ENCODE measurements at places on chromosomes 2 and 18.

- DNase-seq = no peak
Measured at GRCh38 chr18:49690312-49690711, 123.0 kb downstream of the ACAA2 start.

DNA sequence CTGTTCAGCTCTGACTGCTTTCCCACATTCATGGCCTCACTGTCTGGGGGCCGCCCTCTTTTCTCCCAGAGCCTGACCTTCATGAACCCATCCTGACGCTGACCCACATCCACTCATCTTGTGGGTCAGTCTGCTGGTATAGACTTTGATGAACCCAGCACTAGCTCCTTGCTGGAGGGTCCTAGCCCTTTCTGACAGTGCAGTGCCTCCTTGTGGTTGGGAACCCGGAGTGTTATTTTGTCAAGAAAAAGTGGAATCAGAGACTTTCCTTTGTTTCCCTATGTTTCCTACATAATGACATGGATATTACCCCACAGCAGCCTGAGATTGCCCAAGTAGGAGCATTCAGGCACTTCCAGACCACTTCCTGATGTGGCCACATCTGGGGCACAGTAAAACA is 19.3 kb upstream of the OSR1 start:
- DNase-seq = no peak

- no peak for DNase-seq
Measured at GRCh38 chr2:231332872-231333500, 62.5 kb upstream of the B3GNT7 start.

- no peak for DNase-seq
Measured at GRCh38 chr2:130303169-130303568, 39.5 kb upstream of the IMP4 start.

DNA sequence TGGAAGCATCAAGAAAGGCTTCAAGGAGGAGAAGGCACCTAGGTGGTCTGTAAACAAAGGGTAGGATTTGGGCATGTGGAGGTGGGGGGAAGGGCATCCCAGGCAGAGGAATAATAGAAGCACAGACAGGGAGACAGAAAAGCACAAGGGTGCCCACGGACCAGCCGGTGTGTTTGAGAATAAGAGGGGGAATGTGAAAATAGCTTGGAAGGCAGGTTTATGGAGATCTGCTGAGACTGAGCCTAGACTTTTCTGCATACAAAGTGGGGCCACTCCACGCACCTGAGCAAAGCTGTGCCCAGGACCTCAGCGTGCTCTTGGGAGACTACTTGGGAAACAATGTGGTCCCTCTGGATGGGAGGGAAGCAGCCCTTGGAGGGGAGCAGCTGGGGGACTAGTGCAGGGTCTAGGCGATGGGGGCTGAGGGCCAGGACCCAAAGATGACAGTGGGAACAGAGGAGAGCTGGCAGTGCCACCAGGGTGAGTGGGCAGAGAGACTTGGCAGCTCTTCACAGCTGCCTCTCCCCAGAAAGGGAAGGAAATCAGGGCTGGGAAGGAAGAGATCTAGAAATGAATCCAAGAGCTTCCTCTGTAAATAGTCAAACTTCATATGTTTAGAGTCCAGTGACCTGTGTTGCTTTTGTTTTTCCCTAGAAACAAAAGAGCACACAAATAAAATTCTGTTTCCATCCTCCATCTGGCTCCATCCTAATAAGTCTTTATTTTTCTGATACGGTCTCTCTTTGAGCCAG is 110.7 kb upstream of the SMAD7 start:
- DNase-seq = no peak

DNA sequence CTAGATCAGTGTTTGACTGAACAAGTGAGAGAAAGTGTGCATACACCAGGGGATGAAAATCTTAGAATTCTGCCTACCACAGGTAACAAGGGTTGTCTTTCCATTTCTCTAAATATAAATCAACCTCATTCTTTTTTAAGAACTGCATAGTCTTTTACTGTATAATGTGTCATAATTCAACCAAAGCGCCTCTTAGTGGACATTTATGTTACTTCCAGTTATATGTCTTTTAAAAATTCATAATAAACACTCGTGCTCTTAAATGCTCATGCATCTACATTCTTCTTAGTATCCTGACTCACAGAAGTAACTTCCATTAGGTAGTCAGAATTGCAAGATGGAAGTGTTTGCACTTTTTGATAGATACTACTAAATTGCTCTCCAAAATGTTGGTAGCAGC is 76.2 kb downstream of the CHRNA1 start:
- no peak for DNase-seq

DNA sequence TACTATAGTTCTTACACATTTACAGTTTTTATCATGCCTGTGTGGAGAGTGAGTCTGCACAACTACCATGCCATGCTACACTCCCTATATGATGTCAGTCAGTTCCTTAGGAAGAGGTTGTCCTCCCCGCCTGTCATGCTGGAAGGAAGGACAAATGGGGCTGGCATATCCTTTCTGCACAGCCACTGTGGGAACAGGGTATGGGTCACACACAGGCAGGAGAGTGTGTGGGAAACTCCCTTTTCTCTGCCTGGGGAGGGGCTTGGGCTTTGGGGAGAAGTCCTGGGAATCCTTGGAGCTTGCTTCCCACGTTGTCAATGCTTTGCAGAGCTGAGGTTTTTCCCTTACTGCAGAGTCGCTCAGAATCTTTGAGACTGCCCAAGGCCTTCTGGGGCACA is 232.1 kb downstream of the PRKCE start:
- no peak for DNase-seq

- DNase-seq = no peak
Measured at GRCh38 chr2:238696786-238697185, 151.1 kb upstream of the TWIST2 start.

DNA sequence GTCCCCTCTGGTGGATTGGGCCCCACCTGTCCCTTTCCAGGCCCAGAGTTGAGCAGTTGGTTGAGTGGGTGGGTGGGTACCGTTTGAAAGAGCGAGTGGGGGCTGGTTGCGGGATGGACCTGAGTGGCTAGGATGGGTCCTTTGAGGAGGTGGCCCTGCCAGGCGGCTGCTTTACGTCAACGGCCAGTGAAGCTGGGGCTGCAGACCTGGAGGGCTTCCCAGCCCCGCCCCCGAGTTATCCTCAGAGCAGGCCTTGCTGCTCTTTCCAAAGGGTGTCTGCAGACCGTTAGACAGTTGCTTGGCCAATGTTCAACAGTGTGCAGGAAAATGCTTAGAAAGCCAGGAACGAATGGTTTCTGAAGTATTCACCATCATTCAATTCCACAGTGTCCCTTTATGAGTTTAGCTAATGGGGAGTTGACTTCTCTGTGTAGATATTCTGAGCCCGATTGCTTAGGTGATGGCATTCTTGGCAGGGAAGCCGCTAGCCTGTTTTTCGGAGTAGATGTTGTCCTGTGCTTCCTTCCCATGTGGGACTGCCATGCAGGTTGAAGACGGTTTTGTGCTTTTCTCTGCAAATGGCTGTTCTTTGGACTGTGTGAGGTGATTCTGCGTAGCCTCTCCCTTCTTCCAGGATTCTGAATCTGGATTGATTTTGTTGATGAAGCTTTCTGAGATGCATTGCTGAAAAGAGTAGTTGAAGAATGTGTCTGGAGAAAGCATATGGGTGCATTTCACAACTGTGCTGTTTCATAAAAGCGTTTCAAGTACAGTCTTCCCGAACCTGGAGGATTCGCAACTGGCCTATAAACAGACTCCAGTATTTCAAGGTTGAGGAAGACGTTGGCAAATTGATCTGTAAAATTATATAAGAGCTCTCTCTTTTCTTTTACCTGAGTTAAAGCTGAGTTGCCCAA is 45.8 kb downstream of the LDLRAD4 start:
- DNase-seq = no peak

- peak; percentile 23 for DNase-seq
Measured at GRCh38 chr2:66105066-66105753, 329.7 kb upstream of the MEIS1 start.

GRCh38 chr2:207200136-207200535 is 34.4 kb upstream of the KLF7 start:
- DNase-seq = peak; percentile 89

GRCh38 chr2:64617631-64618151 is 36.0 kb downstream of the SERTAD2 start:
- no peak for DNase-seq

- DNase-seq = peak; percentile 90
Measured at GRCh38 chr2:119723186-119723585, 36.5 kb upstream of the PTPN4 start.

GRCh38 chr2:186648130-186648529 is 45.7 kb upstream of the FAM171B start:
- no peak for DNase-seq

GRCh38 chr2:100013892-100014677 is 128.3 kb downstream of the AFF3 start:
- DNase-seq = no peak

DNA sequence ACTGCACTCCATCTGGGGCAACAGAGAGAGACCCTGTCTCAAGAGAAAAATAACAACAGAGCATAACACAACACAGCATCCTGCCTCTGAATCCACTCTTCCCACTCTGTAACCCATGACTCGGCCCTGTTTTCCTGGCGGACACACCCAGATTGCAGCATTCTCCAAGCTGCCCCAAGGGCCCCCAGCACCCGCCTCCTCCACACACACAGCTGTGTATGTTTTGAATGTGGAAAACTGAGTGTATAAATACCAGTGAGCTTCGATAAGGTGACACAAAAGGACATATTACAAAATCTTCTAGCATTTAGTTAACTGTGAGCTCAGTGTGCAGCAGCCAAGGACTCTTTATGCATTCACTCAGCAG is 13.0 kb downstream of the IMPA2 start:
- DNase-seq = no peak

DNA sequence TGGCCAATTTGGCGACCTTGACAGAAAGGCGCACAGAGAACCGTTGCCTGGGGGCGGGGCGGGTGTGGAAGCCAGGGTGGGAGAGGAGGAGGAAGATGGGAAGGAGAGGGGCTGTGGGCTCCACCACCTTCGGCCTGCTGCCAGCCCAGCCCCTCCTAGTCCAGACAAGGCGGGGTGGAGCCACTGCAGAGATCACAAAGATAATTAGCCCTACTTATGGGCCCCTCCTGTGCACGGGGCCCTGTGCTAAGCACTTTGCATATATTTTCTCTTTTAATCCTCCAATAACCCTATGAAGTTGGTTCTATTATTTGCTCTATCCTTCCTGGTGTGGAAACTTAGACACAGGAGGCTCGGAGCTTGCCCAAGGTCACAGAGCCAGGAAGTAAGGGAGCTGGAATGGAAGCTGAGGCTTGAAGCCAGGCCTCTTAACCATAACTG is 13.7 kb upstream of the ECEL1 start:
- DNase-seq = no peak

GRCh38 chr2:85899849-85900248 is 11.1 kb upstream of the ST3GAL5 start:
- DNase-seq = no peak

- no peak for DNase-seq
Measured at GRCh38 chr18:25983730-25984129, 106.7 kb downstream of the SS18 start.

DNA sequence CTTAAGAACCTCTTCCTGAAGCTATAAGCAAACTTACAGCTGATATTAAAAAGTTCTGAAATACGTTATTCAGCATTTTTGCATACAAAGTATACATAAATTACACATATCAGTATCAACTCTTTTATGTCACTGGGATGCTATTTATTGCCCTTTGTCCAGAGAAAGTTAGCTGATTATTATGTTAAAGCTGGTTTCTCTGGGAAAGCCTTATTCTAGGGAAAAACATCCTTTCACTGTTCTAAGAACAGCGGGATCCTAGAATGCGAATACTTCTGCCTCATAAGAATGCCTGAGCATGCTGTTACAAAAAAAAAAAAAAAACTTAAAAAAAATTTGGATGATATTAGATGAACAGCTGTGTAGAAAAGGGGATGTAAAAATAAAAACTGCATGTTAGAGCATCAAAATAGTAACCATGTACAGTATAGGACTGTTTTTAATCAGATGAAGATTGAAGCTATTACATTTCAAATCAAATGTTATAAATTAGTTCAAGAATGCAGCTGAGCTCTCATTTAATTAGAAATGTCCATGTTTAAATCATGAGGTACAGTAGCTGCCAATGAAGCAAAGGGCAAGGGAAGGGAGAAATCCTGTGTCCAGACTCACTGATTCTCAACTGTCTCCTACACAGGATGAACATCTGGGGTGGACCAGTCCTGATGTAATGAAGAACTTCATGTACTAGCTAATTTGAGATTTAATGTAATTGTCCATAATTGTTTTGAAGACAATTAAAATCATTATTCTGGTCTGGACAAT is 8.2 kb downstream of the FTCDNL1 start:
- no peak for DNase-seq

GRCh38 chr2:193482557-193482956 is 1287.8 kb upstream of the TMEFF2 start:
- DNase-seq = no peak

GRCh38 chr2:180660881-180661685 is 319.3 kb upstream of the UBE2E3 start:
- DNase-seq = no peak

DNA sequence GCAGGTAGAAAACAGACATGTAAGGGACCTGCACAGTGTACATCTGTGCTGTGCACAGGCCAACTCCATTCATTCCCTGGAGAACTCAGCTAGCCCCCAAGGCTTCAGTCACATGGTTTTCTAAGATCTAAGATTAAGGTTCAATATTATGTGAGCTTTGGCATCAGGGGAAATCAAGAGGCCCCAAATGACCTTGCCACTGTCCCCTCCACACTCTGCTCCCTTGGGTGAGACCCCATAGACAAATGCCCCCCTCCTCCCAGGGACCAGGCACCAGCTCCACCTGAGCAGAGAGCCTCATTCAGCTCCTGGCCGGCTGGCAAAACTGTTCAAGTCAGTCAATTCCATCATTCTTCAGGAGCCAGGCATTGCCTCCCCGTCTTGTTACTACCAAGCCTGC is 93.6 kb upstream of the TMEM18 start:
- no peak for DNase-seq

- DNase-seq = no peak
Measured at GRCh38 chr2:227846831-227847230, 24.6 kb upstream of the DAW1 start.

- no peak for DNase-seq
Measured at GRCh38 chr2:114642166-114642770, 199.8 kb downstream of the DPP10 start.
